ENCODE measurements at places on chromosomes 1 and 21. TPM values are rescaled to one million over a fixed set of nuclear protein-coding genes. Genes with fewer than 3 reads are reported as not detected.

Gene DIRAS3
- 6.2 TPM for polyA plus RNA-seq

Gene DNAI4
- 2.1 TPM for polyA plus RNA-seq

Gene OR2T35
- not detected for polyA plus RNA-seq

Gene GJA9
- not detected for polyA plus RNA-seq

Gene ANGEL2
- 9.8 TPM for polyA plus RNA-seq

DNA sequence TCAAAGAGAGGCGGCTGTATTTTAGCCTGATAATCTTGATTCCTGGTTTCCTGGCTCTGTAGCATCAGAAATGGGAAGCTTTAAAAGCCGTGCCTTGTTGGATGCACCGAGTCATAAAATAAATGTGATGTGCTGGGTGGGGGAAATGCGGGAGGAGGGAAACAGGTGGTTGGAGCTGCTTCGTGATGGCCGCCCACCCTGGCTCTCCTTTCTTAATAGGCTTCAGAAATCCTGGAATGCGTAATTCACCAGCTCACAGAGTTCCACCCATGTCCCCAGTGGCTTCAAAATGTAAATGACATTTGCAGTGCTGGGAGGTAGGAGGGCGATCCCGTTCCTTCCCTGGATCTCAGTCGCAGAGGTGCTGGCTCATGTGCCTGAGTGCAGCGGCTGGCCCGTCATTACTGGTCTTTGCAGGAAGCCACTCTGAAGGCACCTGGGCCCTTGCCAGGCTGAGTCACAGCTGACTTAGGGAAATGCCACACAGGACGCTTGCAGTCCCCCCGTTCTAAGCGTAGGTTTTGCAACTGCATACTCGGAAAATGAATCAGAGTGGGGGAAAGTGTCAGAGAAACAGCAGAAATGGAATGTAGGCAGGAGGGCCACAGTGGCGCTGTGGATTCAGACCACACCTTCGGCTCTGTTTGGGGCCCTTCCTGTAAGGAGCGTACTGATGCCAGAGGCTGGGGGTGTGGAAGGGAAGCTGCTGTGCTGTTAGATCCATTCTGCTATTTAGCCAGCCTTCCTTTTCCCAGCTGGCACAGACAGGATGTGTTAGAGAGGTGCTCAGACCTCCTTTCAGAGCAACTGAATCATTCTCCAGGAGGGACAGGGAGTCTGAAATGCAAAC, 37.6 kb downstream of the GALNT2 start:
- H3K4me3 ChIP-seq = peak overlapping the region; percentile 3
- peak overlapping the region; percentile 80 for H3K27ac ChIP-seq
- H3K4me1 ChIP-seq = peaks cover 52% of the 10 kb centered on the region
- H3K27me3 ChIP-seq = no peaks in the 10 kb centered on the region

DNA sequence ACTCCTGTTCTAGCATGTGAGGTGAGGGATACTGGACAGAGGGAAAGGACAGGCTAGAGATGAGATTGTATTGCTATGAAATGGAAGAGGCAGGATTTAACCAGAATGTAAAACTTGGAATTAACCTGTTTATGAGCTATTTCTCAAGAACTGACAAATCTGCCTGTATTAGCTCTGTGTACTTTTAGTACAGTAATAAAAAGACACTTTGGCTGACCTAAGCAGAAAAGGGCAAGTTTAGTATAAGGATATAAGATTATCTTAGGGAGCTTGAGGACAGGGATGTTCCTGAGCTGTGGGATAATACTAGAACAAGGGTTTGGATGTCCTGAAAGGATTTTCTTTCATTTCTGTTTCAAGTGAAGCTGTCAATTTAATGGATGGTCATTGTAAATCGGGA, 11.2 kb downstream of the ZCCHC17 start:
- no peak overlapping the region for H3K4me3 ChIP-seq
- no peak overlapping the region for H3K27ac ChIP-seq
- peaks cover 13% of the 10 kb centered on the region for H3K36me3 ChIP-seq
- no peaks in the 10 kb centered on the region for H3K27me3 ChIP-seq
- peaks cover 12% of the 10 kb centered on the region for H3K4me1 ChIP-seq

- H3K4me3 ChIP-seq = no peak overlapping the region
- peak overlapping the region; percentile 42 for H3K27ac ChIP-seq
- peaks cover 6% of the 10 kb centered on the region for H3K36me3 ChIP-seq
- no peaks in the 10 kb centered on the region for H3K27me3 ChIP-seq
Measured at GRCh38 chr21:45152265-45152746, 77.9 kb downstream of the ADARB1 start.

DNA sequence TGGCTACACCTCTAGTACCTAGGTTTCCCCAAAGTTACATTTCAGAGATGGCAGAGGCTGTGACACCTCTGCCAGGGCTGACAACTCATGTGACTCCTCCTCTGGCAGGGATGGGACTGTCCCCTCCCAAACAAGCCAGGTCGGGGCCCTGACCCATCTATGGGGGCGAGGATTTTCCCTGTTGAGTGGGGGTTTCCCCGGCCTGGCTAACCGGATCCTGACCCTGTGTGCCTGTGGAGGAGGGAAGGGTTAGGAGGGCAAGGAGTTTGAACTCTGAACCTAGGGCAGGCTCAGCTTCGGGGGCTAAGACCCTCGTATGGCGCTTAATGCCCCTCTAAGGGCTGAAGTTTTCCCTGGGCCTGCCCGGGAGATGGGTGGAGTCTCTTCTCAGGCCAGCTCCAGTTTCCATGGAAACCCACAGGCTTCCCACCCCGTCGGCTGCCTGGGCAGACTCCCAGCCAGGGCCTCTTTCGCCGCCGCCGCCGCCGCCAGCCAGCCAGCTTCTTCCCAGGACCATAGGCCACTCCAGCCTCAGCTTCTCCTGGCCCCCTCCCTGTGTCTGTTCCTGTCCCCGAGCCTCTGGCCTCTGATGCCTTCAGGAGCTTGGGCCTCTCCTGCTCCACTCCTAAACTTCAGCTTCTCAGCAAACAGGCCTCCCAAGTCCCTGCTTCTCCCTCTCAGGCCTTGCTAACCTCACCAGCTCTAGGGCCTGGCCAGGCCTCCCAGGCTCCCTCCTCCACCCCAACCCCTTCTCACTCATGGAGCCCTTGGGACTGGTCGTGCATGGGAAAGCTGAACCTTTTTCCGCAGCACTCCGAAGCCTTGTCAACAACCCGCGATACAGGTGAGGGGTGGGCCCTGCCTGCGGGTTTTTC, at the start of gene BTBD19:
Gene BTBD19, plus strand, starts transcription at position 461 of the 875 bp plus-strand sequence. Its CDS starts 298 bp downstream, at position 759.
- peak within 1 kb of the TSS; percentile 99 for H3K27ac ChIP-seq
- DNase-seq = peak; percentile 51
- no peaks in the 10 kb centered on the region for H3K27me3 ChIP-seq
- H3K4me3 ChIP-seq = peak within 1 kb of the TSS; percentile 15
- H3K4me1 ChIP-seq = peaks cover 98% of the 10 kb centered on the region

DNA sequence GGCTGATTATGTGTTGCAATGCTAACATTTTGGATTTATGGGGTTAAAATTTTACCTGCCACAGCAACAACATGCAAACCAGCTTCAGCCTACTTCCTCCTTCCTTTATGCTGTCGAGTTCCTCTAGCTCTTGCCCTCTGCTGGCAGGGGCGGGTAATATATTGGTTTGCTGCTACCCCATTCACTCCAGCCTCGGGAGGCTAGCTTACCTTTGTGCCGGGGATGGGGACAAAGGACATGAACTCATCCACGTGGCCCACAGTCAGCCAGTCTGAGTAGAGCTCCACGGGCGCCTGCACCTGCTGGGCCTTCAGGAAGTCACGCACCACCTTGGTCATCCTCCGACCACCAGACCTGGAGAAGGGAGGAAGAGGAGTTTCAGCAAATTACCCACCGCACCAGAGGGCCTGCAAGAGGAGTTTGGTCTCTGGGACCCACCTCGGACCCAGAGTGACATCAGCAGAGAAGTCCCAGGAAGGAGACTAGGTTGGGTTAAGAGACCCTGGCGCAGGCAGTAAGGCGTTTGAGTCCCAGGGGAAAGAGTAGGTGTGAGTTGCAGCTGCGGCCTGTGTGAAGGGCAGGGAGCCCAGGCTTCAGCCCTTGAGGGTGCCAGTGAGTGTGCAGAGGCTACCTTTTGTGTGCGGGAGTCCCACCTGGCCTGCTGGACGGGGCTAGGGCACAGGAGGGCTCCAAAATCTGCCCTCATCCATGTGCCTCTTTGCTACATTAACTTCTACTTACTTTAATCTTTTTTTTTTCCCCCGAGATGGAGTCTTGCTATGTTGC, 21.8 kb upstream of the SDHB start:
- no peaks in the 10 kb centered on the region for H3K36me3 ChIP-seq
- no peak overlapping the region for H3K4me3 ChIP-seq
- DNase-seq = no peak
- H3K27me3 ChIP-seq = no peaks in the 10 kb centered on the region
- H3K27ac ChIP-seq = no peak overlapping the region
- H3K4me1 ChIP-seq = no peaks in the 10 kb centered on the region

DNA sequence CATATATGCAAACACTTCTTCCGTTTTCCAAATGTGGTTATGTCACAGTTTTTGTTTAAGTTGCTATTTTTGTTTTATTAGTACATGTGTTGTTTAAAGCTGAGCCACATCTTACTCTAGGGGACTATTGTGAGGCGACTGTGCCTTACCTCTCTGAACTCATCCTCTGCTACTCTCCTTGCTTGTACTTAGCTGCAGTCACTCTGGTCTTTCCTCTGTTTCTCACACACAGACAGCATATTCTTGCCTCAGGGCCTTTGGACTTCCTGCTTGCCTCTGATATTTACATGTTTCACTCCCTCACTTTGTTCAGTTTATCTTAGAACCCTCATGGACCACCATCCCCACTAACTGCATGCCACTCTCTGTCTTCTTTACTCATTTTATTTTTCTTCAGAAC, 101.1 kb downstream of the MACF1 start:
- no peak overlapping the region for H3K4me3 ChIP-seq
- H3K27ac ChIP-seq = no peak overlapping the region
- no peaks in the 10 kb centered on the region for H3K27me3 ChIP-seq
- no peak for DNase-seq

- DNase-seq = peak; percentile 21
- no peak overlapping the region for H3K4me3 ChIP-seq
- no peak overlapping the region for H3K27ac ChIP-seq
- no peaks in the 10 kb centered on the region for H3K36me3 ChIP-seq
- H3K4me1 ChIP-seq = no peaks in the 10 kb centered on the region
Measured at GRCh38 chr1:227869851-227870305, 54.4 kb downstream of the PRSS38 start.

GRCh38 chr1:179310721-179311120, 17.1 kb downstream of the SOAT1 start:
- H3K4me3 ChIP-seq = no peak overlapping the region
- H3K4me1 ChIP-seq = peaks cover 6% of the 10 kb centered on the region
- H3K27ac ChIP-seq = no peak overlapping the region

DNA sequence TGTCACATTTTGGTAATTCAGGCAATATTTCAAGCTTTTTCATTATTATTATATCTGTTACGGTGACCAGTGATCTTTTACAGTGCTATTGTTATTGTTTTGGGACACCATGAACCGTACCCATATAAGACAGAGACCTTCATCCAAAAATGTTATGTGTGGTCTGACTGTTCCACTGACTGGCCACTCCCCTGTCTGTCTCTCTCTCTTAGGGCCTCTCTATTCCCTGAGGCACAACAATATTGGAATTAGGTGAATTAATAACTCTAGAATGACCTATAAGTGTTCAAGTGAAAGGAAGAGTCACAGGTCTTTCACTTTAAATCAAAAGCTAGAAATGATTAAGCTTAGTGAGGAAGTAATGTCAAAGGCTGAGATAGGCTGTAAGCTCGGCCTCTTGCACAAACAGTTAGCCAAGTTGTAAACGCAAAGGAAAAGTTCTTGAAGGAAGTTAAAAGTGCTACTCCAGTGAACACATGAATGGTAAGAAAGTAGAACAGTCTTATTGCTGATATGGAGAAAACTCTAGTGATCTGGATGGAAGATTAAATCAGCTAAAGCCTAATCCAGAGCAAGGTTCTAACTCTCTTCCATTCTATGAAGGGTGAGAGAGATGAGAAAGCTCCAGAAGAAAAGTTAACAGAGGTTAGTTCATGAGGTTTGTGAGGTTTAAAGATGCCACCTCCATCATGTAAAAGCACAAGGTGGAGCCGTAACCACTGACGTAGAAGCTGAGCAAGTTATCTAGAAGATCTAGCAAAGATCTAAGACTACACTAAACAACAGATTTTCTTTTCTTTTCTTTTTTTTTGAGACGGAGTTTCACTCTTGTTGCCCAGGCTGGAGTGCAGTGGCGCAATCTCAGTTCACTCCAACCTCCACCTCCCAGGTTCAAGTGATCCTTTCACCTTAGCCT, 19.7 kb upstream of the DIPK1A start:
- peak overlapping the region; percentile 58 for H3K27ac ChIP-seq
- no peaks in the 10 kb centered on the region for H3K27me3 ChIP-seq
- no peak overlapping the region for H3K4me3 ChIP-seq
- H3K36me3 ChIP-seq = no peaks in the 10 kb centered on the region

DNA sequence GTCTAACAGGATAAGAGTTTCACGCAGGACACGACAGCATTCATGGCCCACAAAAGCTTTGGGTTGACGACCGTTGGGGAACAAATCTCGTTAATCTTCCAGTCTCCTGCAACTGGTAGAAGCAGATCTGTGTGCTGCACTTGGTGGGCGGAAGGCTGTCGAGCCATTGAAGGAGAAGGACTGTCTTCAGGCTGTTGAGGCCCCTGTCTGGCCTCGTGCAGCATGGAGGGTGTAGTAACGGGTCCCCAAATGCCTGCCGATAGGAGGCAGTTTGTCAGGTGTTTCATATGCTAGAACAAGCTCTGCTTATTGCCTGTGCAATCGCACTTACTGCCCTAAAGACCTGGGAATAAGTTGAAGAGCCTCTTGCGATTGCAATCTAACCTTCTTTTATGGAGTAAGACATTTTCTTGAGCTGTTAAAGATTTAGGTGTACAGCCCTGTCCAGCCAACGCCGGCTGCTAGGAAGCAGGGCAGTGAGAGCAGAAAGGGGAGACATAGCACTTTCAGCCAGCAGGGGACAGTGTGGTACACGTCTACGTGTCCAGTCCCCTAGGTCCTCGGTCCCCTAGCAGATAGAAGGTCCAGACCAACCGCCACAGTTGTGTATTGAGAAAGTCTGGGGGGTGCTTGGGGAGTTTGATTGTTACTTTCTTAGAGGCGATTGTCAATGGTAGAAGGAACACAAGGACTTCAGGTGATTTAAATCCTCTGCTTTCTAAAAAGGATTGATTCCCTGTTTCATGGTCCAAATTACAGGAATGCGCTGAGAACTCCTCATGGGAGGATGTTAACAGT, 102.3 kb upstream of the TMPRSS2 start:
- H3K4me3 ChIP-seq = no peak overlapping the region
- H3K27ac ChIP-seq = no peak overlapping the region
- no peaks in the 10 kb centered on the region for H3K27me3 ChIP-seq
- no peaks in the 10 kb centered on the region for H3K36me3 ChIP-seq
- peak; percentile 89 for DNase-seq
- peaks cover 17% of the 10 kb centered on the region for H3K4me1 ChIP-seq

DNA sequence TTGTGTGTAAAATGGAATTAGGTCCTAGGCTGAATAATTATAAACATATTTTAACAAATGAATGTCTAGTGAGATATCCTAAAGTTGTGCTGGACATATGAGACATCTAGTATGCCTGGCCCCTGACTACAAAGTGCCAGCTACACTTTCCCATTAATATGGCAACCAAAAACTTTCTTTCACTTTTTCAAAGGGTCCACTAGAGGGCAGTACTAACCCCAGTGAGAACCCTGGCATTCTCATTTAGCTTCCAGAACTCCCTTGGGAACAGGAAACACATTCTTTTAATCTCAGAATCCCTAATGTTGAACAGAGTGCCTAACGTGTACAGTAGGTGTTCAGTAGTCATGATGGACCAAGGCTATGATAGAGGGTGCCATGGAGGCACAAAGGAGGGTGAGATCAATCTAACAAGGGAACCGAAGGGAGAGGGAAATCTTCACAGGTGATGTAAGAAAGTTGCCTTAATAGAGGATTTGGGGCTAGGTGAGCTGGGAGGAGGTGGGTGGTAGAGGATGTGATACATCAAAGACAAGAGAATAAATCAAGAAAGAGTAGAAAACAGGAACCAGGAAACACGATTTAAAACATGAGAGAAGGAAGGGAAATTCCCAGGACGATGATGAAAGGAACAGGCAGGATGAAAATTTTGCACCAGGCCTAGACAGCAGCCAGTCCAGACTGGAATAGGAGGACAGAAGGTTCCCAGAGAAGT, 41.6 kb downstream of the NSL1 start:
- peak overlapping the region; percentile 77 for H3K27ac ChIP-seq
- H3K4me3 ChIP-seq = no peak overlapping the region
- peaks cover 48% of the 10 kb centered on the region for H3K4me1 ChIP-seq

Measured in stomach (tissue), 19 donors.